GM04504 (cell line): ENCODE measurements at places on chromosomes 12 and 14.

DNA sequence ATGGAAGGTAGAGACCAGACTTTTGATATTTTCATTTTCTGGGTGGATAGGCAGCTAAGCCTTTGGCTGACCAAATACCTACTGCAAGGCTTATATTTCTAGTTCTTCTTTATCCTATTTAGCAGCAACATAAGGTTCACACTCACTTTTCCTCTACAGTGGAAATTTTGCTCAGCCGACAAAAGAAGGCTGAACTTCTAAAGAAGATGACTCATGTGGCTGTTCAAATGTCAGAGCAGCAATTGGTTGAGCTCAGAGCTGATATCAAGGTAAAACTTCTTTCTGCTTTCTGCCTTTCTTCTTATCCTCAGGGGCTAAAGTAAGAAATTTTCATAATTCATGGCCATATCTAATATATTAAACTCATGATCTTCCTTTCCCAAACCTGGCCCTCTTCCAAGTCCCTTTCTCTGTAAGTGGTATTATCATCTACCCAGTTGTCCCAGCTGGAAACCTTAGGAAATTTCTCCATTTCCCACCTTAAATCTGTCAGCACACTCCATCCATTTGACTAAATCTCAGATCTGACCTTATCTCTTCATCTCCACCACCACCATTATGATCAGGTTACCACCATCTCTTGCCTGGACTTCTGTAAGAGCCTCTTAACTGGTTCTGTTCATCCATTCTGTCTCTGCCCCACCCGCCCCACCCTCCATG, 19.8 kb upstream of the KCNH3 start:
- no peak for DNase-seq

DNA sequence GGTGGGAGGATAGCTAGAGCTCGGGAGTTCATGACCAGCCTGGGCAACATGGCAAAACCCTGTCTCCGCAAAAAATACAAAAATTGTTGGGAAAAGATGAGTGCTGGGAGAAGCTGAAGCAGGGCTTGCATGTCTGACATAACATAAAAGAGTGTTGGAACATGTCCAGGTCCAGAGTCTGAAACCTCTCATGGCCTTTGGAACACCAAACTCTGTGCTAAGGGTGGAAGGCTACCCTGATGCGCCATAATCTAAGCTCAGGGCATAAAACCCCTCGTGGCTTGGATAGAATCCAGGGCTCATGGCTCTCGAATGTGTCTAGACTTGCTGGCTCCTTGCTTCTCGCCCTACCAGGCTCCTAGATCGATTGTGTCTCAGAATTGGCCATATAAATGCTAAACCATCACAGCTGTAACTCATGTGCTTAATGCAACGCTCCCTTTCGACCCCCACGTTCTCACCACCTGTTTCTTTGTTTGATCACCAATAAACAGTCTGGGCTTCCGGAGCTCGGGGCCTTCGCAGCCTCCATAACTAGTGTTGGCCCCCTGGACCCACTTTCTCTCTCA, 6.7 kb upstream of the CLEC7A start:
- no peak for DNase-seq

DNA sequence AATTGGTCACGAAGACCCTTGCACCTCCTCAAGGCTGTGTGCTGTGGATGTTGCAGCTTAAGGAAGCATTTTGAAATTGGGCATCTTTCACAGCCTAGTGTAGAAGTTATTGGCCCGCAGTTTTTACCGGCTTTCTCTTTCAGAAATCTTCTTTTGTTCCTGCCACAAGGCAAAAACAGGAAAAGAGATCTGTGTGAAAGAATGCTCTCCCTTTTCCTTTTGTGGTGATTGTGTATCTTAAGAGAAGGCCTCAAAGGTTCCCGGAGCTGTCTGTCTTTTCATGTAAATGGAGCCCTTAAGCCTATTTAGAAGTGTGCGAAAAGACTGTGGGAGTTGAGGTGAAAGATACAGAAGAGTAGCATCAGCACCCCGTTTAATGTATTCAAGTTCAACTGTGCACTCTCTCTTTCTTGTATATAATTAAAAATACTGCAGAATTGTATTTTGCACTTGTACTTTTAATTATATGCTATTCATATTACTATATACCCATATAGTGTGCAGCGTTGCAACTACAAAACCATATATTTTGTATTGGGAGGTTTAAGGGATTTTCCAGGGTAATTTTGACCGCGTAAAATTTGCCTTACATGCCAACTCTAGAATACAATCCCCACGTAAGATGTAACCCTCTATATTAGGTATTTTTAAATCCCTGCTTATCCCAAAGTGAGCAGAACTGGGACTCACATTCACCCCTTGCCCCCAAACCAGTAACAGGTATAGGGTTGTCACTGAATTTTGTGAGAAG, 441.7 kb downstream of the RAD51B start:
- DNase-seq = no peak

GRCh38 chr12:124433147-124433874, 134.1 kb downstream of the NCOR2 start:
- no peak for DNase-seq

DNA sequence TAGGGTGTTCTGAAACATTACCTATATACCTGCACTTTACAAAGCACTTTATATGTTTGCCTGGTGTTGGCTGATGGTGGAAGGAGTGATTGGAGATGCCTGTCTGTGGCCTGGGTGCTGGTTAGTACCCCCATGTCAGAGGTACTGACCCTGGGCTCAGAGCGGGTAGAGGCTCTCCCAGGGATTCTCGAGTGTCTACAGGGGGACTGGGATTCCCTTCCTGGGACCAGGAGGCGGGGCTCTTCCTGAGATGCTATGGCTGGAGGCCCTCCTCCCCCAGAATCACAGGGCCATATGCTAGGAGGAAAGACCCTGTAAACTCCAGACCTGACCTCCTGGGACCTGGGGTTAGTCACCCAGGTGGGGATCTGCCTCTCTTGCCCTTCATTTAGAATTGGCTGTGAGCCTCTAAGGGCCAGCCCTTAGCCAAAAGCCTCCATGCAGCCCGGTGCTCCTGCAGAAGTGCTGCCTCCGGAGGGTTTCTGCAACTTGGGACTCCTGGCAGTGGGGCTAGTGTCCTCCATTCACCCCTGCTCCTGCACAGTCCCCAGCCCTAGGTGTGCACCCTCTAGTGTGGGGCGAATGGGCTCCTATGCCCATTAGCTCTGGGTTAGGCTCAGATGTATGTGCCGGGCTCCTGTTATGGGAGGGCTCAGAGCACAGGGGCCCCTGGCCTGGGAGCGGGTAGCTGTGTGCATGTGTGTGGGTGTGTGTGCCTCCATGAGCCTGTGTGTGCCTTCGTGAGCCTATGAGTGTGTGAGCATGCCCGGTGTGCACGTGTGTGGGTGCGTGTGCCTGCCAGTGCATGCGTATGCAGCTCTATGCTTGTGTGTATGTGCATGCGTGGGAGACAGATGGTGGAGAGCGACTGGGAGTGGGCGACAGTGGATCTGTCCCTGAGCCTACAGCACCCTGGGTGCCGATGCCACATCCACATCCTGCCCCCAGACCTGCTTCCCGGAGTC, 36.6 kb downstream of the RTL1 start:
- no peak for DNase-seq
